ENCODE measurements at places on chromosomes 12 and 14.
A peak's percentile ranks its signal among the peaks of the same experiment; 100 is the strongest.

- peak; percentile 68 for DNase-seq
Observed at GRCh38 chr12:2354151-2354991, 301.6 kb downstream of the CACNA1C start.

- no peak for DNase-seq
Observed at GRCh38 chr14:101371799-101372793, 189.2 kb upstream of the DIO3 start.

GRCh38 chr12:6554168-6555017 is 1.4 kb downstream of the IFFO1 start:
- DNase-seq = peak; percentile 65

DNA sequence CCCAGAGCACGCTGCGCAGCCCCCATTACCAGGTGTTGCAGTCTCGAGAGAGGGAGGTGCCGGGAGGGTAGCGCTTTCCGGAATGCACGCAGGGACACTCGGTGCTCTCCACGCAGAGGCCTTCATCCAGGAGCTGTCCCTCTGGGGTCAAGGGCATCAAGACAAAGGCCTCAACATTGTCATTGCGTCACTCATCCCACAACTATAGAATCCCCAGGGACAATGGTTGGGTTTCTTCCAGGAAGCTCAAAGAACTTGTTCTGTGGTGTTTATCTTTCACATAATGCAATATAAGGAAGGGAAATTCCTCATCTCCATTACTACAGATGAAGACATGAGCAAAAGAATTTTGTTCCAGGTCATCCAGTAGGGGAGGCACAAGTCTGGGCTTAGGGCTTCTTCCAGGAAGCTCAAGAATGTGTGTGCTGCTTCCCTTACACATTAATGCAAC is 52.1 kb downstream of the VWF start:
- DNase-seq = peak; percentile 67

DNA sequence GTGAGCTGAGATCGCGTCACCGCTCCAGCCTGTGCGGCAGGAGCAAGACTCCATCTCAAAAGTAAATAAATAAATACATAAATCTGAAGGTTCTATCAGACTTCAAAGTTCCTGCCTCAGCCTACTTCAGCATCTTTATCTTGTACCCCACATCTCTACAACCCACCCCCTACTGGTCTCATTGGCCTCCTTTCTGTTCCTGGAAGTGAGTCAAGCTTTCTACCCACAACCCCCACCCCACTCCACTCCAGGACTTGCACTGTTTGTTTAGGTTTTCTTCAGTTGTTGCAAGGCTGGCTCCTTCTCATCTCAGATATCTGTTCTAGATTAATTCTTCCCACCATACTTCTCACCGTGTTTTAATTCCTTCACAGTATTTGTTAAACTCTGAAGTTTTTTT is 714 bp upstream of the PSMC6 start:
- DNase-seq = no peak

- no peak for DNase-seq
Observed at GRCh38 chr12:77202457-77203060, 137.2 kb upstream of the E2F7 start.

GRCh38 chr14:104903990-104904389 is 20.7 kb upstream of the PLD4 start:
- DNase-seq = no peak

DNA sequence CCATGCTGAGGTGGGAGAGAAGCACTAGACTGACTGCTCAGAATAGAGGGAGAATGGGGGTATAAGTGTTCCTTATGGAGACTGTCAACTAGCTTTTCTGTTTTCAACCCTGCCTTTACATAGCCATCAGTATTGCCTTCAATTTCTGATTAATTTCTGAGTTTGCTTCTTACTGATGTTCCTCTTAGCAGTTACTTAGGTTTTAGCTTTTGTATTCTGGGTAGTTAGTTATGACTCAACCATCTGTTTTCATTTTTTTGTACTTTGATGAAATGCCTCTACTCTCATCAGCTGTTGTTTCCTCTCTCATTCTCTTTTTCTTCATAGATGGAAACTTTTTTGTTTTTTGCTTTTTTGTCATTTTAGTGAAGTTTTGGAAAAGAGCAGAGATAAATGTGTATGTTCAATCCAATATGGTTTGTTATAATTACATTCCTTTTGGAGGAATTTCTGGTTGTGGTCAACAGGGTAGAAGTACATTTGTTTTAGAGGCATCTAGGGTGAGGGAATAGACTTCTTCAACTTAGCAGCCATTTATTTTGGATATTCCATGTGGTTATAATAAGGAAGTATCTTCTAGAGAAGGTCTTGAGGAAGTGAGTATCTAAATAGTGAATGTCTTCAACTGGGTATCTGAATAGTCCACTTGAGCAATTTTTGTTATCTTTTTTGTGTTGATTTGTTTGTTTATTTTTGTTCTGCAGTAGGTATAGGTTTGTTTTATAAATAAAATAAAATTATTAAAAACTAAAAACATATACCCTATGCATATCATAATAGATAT is 29.6 kb downstream of the PMCH start:
- DNase-seq = no peak

- DNase-seq = no peak
Observed at GRCh38 chr12:132071040-132071810, 72.9 kb downstream of the DDX51 start.

GRCh38 chr14:64942531-64943111 is at the start of gene GPX2:
Gene GPX2 (minus strand): TSS chr14:64942745. CDS start chr14:64942726, 19 bp downstream.
- DNase-seq = no peak

- no peak for DNase-seq
Observed at GRCh38 chr12:44157359-44157758, 321.5 kb downstream of the TMEM117 start.

GRCh38 chr14:103186909-103187586 is 63.8 kb downstream of the TNFAIP2 start:
- DNase-seq = no peak

GRCh38 chr14:29893989-29894388 is 33.7 kb downstream of the PRKD1 start:
- no peak for DNase-seq

GRCh38 chr12:120116792-120117651 is 469 bp upstream of the RAB35 start:
- DNase-seq = no peak

DNA sequence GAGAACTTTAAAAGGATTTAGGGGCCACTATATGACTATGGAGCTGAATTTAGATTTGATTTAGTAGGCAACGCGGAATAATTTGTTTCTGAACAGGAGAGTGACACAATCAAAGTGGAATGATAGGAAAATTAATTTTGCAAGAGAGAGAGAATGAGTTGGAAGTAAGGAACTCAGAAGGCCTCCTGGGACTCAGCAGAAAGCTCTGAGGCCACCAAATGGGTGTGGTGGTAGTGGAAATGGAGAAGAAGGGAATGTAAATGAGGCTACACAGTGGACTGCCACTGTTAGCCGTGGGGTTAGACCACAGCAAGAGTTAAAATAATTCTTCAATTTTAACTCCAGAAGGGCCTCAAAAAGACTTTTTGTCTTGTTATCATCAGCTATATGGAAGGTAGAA is 102.7 kb downstream of the LRRK2 start:
- no peak for DNase-seq

DNA sequence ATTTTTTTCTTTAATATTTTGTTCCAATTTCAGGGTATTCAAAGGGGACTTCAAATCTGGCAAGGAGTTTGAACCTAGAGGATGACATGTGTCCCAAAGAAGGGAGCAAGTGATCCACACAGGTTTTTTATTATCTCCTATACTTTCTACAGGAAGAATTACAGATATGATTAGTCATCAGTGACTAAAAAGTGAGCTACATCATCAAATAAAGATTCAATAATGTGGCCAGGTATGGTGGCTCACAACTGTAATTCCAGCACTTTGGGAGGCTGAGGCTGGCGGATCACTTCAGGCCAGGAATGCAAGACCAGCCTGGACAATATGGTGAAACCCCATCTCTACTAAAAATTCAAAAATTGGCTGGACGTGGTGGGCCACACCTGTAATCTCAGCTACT is 24.2 kb downstream of the GLT8D2 start:
- DNase-seq = no peak

- DNase-seq = peak; percentile 34
Observed at GRCh38 chr12:5388581-5389535, 43.0 kb upstream of the NTF3 start.

- DNase-seq = no peak
Observed at GRCh38 chr14:24418492-24418873, 11.0 kb downstream of the CBLN3 start.

GRCh38 chr14:72630374-72630773 is 263.5 kb downstream of the DPF3 start:
- DNase-seq = no peak

- DNase-seq = no peak
Observed at GRCh38 chr12:48423171-48423570, 49.2 kb upstream of the ANP32D start.

GRCh38 chr12:122107261-122107660 is 28.7 kb downstream of the MLXIP start:
- DNase-seq = peak; percentile 91

GRCh38 chr14:60204104-60204842 is 39.1 kb upstream of the DHRS7 start:
- no peak for DNase-seq

- DNase-seq = no peak
Observed at GRCh38 chr12:86931714-86932113, 675.5 kb upstream of the MGAT4C start.

DNA sequence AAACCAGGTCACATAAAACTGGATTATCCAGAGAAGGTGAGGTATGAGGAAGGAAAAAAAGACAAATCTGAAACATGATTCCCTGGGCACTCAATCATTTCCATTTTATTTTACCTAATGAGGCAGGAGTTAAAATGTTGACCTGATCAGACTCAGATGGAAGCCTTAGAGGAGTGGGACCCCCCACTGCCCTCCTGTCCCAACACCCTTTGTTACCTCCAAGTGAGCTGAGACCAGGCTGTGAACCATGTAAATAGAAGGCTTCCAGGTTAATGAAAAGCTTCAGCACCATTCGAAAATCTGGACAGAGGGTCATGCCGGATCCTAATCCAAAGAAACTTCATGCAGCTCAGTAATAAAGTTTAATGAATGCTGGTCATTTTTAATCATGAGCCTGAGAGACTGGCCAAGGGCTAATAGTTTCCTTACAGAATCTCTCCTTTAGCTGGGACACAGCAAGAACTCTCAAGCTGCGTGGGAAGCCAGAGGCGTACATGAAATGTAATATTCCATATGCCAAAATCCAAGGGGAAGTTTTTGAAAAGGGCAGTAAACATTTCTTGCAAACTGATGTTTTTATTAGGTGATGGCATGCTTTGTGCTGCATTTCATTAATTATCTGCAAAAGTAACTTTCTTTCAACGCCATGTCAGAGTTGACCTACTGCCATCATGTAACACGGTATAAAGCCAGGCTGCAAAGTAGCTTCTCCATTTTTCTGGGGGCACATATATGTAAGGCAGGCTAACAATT is 183.0 kb downstream of the PAX9 start:
- no peak for DNase-seq

DNA sequence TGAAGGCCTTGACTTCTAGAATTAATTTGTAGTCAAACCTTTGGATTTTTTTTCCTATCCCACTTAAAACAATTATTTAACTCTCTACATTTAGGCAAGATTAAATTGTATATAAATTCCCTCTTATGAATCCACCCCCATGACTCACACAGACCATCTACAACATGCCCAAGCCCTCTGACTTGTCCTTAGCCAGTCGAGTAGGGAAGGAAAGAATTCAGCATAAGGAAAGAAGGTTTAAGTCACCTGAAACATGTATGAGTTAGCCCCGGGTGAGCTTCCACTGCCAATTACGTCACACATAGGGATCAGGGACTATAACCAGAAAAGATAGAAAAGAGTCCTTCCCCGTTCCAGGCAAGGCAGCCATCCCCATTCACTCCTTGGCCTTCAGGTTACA is 14.9 kb upstream of the RESF1 start:
- DNase-seq = no peak

- no peak for DNase-seq
Observed at GRCh38 chr12:130663514-130663913, 52.6 kb downstream of the RIMBP2 start.

GRCh38 chr12:80862531-80862930 is 75.2 kb downstream of the LIN7A start:
- peak; percentile 44 for DNase-seq

All from astrocyte (in vitro differentiated cells and primary cell).